Esophagus muscularis mucosa (tissue), 4 donors: ENCODE measurements at places on chromosomes 4 and X. TPM values are rescaled to one million over a fixed set of nuclear protein-coding genes. Genes with fewer than 3 reads are reported as not detected.

- no peaks in the 10 kb centered on the region for H3K36me3 ChIP-seq
- H3K4me3 ChIP-seq, result no peak overlapping the region
- no peak overlapping the region for H3K27ac ChIP-seq
- no peaks in the 10 kb centered on the region for H3K27me3 ChIP-seq
- no peak for DNase-seq
- peaks cover 5% of the 10 kb centered on the region for H3K4me1 ChIP-seq
Observed at GRCh38 chrX:9091258-9091657, 57.3 kb upstream of the FAM9B start.

- no peaks in the 10 kb centered on the region for H3K36me3 ChIP-seq
- DNase-seq, result no peak
- no peak overlapping the region for H3K4me3 ChIP-seq
Observed at GRCh38 chr4:128600996-128601871, 208.3 kb upstream of the JADE1 start.

DNA sequence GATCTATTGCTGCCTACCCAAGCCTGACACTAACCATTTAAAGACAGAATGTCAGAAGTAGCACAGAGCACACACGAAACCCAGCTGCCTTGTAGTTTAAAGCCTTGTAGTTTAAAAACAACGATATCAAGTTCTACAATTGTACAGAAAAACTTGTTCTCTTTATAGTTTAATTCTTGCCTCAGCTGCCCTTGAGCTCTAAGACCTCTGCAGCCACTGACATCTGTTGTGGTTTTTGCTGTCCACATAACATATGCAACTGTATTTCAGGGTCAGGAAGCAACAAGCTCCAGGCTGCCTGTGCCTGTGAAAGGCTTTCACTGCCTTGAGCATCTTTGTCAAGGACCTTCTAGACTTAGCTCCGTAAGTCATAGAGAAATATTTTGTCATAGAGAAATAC lies 227.2 kb downstream of the SPCS3 start:
- no peaks in the 10 kb centered on the region for H3K36me3 ChIP-seq
- DNase-seq, result no peak
- H3K27ac ChIP-seq, result no peak overlapping the region
- H3K27me3 ChIP-seq, result no peaks in the 10 kb centered on the region
- no peak overlapping the region for H3K4me3 ChIP-seq

DNA sequence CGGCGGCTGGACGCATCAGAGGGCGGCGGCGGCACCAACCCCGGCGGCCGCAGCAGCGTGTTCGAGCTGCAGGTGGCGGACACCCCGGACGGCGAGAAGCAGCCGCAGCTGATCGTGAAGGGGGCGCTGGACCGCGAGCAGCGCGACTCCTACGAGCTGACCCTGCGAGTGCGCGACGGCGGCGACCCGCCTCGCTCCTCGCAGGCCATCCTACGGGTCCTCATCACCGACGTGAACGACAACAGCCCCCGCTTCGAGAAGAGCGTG lies 1.9 kb downstream of the PCDH7 start:
- DNase-seq, result no peak
- peak overlapping the region; percentile 83 for H3K27ac ChIP-seq
- H3K36me3 ChIP-seq, result no peaks in the 10 kb centered on the region
- peaks cover 17% of the 10 kb centered on the region for H3K4me1 ChIP-seq

DNA sequence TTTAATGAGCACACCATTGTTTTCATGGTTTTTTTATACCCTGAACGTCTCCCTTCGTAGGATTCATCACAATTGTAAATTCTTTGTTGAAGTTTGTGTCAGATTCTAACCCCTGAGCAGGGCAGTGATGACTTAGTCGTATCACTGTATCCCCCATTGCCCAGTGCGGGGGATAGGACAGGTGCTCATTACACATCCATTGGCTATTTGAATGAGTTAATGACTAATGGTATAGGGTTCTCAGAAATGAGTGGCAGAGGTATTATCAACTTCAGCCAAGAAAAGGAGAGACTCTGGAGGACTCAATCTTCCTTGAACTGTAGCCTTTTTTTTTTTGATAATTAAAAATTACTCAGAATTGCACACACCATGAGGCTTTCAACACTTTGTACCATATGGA lies 64.6 kb downstream of the SYNPO2 start:
- H3K4me1 ChIP-seq, result peaks cover 94% of the 10 kb centered on the region
- H3K4me3 ChIP-seq, result no peak overlapping the region
- no peak for DNase-seq
- no peaks in the 10 kb centered on the region for H3K36me3 ChIP-seq
- peak overlapping the region; percentile 79 for H3K27ac ChIP-seq
- H3K27me3 ChIP-seq, result no peaks in the 10 kb centered on the region

DNA sequence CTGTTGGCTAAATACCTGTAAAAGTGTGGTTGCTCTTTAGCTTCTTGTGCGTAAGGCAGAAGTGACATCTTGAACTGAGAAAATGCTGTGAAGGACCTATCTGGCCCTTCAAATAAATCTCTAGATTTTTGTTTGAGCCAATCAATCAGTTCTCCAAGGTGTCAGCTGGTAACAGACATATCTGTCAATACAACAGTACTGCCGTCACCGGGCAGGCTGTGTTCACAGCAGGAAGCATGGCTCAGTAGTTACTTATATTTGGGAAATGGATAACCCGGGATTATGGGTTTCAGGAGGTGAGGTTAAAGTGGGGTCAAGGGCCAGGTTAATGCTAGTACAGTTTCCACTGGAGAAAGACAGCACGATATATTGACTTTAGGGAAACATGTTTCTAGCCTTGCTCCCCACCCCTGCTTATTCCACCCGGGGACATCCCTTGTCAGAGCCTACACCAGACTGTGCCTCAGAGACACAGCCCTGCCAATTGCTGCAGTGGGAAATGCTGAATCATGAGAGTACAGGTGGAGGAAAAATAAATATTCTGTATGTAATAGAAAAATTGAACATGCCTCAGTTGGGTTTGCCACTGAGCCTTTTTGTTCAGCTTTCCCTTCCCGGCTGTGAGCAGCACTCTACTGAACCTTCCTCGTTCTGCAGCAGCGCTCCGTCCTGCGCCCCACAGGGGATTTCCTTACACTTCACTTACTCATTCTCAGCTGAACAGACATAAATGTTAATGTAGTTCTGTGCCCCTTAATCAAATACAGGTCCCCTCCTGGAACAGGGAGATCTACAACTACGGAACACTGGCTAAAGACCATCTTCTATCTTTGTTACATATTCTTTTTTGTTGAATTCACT lies 121.1 kb downstream of the MGST2 start:
- H3K4me3 ChIP-seq, result no peak overlapping the region
- no peaks in the 10 kb centered on the region for H3K36me3 ChIP-seq
- H3K27me3 ChIP-seq, result no peaks in the 10 kb centered on the region
- H3K4me1 ChIP-seq, result no peaks in the 10 kb centered on the region

DNA sequence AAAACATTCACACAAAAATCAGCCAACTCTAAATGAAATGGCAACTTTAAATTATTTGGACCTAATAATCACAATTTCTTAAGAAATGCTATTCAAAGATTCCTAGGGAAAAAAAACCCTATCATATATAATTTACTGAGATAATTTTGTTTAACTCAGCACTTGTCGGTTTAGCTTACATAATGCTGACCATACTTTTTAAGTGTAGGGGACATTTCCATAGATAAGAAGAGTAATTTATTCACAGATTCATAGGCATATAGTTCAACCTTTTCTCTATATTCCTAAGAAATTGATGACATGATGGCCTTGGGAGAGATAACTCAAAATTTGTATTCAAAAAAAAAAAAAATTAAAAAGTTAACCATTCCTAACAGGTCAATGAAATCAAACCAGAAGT lies 260.8 kb upstream of the PGRMC2 start:
- H3K4me3 ChIP-seq, result no peak overlapping the region
- H3K4me1 ChIP-seq, result peaks cover 8% of the 10 kb centered on the region
- H3K27me3 ChIP-seq, result no peaks in the 10 kb centered on the region
- no peak overlapping the region for H3K27ac ChIP-seq
- H3K36me3 ChIP-seq, result no peaks in the 10 kb centered on the region

DNA sequence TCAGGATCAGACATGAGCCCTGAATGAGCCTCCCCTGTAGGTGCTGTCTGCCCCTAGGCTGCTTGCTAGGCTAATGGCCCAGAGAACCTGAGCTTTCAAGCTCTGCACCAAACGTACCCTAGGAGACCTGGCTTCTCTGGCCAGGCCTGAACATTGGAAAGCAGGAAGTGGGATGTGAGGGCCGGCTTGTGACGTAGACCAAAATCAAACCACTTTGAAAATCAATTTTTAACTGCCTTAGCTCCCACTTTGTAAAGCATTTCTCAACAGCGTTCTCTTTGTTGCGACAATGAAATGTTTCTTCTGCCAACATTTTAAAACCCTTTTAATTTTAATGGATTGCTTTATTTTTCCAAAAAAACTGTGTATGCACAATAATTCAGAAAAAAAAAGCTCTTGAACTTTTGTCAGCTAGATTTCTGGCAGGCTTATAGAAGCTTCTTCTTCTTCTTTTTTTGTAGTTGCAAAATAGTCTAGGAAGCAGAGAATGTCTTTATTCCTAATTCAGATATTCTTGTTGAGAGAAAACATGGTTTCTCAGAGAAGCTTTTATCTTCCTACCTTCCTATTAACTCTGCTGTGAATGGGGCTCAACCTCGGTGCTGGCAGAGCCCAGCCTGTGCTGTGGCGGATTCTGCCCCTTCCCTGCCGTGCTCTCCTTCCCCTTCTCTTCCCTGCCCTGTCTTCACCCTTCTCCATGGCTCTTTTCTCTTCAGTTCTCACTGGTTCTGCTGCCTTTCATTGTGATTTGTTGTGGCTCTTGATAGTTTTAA lies 145.2 kb upstream of the SFRP2 start:
- no peak overlapping the region for H3K4me3 ChIP-seq
- no peaks in the 10 kb centered on the region for H3K4me1 ChIP-seq
- H3K36me3 ChIP-seq, result no peaks in the 10 kb centered on the region
- peak overlapping the region; percentile 42 for H3K27ac ChIP-seq
- no peak for DNase-seq

- H3K4me1 ChIP-seq, result peaks cover 3% of the 10 kb centered on the region
- no peak overlapping the region for H3K4me3 ChIP-seq
- H3K36me3 ChIP-seq, result peaks cover 59% of the 10 kb centered on the region
- no peak for DNase-seq
- H3K27ac ChIP-seq, result no peak overlapping the region
Observed at GRCh38 chr4:38909015-38909414, 41.4 kb downstream of the FAM114A1 start.

- peaks cover 9% of the 10 kb centered on the region for H3K4me1 ChIP-seq
- H3K36me3 ChIP-seq, result no peaks in the 10 kb centered on the region
- no peak overlapping the region for H3K27ac ChIP-seq
- no peaks in the 10 kb centered on the region for H3K27me3 ChIP-seq
- DNase-seq, result no peak
Observed at GRCh38 chr4:163558539-163559044, 64.1 kb downstream of the TMA16 start.

DNA sequence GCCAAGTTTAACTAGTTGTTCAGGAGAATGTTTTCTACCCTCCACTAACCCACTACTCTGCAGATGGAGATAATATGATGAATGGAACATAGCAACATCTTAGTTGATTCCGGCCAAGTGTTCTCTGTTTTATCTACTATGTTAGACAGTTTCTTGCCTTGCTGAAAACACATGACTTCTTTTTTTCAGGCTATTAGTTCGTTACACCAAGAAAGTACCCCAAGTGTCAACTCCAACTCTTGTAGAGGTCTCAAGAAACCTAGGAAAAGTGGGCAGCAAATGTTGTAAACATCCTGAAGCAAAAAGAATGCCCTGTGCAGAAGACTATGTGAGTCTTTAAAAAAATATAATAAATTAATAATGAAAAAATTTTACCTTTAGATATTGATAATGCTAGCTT lies 13.3 kb downstream of the ALB start:
- H3K27ac ChIP-seq, result no peak overlapping the region
- no peaks in the 10 kb centered on the region for H3K4me1 ChIP-seq
- H3K36me3 ChIP-seq, result no peaks in the 10 kb centered on the region
- no peak overlapping the region for H3K4me3 ChIP-seq
- H3K27me3 ChIP-seq, result no peaks in the 10 kb centered on the region

GRCh38 chrX:137565921-137566745 lies at the start of gene ZIC3:
Gene ZIC3, plus strand, starts transcription at chrX:137566127. Its CDS starts 565 bp downstream, at chrX:137566692.
- H3K27me3 ChIP-seq, result no peaks in the 10 kb centered on the region
- no peak within 1 kb of the TSS for H3K27ac ChIP-seq
- no peak for DNase-seq
- peaks cover 4% of the 10 kb centered on the region for H3K4me1 ChIP-seq

- no peak overlapping the region for H3K27ac ChIP-seq
- H3K27me3 ChIP-seq, result no peaks in the 10 kb centered on the region
- peaks cover 20% of the 10 kb centered on the region for H3K4me1 ChIP-seq
- peaks cover 27% of the 10 kb centered on the region for H3K36me3 ChIP-seq
Observed at GRCh38 chr4:185151296-185151695, 8.2 kb downstream of the SLC25A4 start.

GRCh38 chr4:77052352-77052751 lies 23.4 kb downstream of the CCNI start:
- no peak for DNase-seq
- H3K4me1 ChIP-seq, result peaks cover 14% of the 10 kb centered on the region
- H3K36me3 ChIP-seq, result peaks cover 89% of the 10 kb centered on the region

GRCh38 chrX:40845331-40845911 lies 110.1 kb upstream of the MED14 start:
- DNase-seq, result no peak
- no peaks in the 10 kb centered on the region for H3K36me3 ChIP-seq
- peak overlapping the region; percentile 81 for H3K27ac ChIP-seq
- peak overlapping the region; percentile 2 for H3K4me3 ChIP-seq

- H3K4me3 ChIP-seq, result no peak overlapping the region
- no peaks in the 10 kb centered on the region for H3K27me3 ChIP-seq
- H3K27ac ChIP-seq, result no peak overlapping the region
- no peaks in the 10 kb centered on the region for H3K36me3 ChIP-seq
Observed at GRCh38 chr4:5827108-5828004, 65.5 kb downstream of the CRMP1 start.

DNA sequence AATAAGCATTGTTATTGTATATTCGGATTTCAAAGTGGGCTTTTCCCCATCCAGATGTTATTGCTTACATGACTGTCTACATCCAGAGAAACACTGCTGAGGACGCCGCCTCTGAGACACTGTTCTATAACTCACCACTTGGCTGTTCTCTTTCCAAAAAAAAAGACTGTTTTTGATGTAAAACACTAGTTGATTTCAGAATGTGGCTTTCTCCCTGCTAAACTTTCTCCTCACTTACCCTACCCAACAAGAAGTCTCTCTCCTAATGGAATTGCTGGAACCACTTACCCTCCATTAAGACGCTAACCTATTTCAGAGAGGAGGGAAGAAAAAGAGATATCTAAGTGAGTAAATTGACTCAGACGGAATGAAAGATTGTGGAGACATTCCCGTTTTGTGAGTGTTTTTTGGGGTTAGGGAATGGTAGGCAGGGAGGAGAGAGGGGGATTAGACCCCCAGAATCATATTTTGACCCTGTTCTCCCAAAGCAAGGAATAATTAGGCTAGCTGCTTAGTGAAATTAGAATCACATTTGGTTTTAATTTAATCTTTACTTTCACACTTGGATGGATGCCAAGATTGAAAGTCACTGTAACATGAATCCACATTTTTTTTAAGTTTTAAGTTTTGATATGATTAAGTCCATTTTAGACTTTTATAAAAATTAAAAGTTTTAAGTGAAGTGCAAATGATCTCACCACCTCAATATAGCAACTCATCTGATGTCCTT lies 174.9 kb downstream of the CHIC2 start:
- peak; percentile 7 for DNase-seq
- H3K4me1 ChIP-seq, result peaks cover 12% of the 10 kb centered on the region
- H3K36me3 ChIP-seq, result no peaks in the 10 kb centered on the region
- H3K27me3 ChIP-seq, result no peaks in the 10 kb centered on the region
- H3K27ac ChIP-seq, result peak overlapping the region; percentile 39

The RAB33A gene
- total RNA-seq, result not detected

The MEPE gene
- not detected for total RNA-seq

The SPOCK3 gene
- 0.52 TPM for total RNA-seq

The NUDT11 gene
- total RNA-seq, result 2.9 TPM

The GAGE13 gene
- total RNA-seq, result not detected

The ARHGEF38 gene
- total RNA-seq, result not detected

The NCAPG gene
- total RNA-seq, result 0.98 TPM
